ENCODE measurements at places on chromosomes 11 and 22.
A peak's percentile ranks its signal among the peaks of the same experiment; 100 is the strongest.

GRCh38 chr11:74989260-74989638, 516 bp downstream of the NEU3 start:
- no peak for DNase-seq

DNA sequence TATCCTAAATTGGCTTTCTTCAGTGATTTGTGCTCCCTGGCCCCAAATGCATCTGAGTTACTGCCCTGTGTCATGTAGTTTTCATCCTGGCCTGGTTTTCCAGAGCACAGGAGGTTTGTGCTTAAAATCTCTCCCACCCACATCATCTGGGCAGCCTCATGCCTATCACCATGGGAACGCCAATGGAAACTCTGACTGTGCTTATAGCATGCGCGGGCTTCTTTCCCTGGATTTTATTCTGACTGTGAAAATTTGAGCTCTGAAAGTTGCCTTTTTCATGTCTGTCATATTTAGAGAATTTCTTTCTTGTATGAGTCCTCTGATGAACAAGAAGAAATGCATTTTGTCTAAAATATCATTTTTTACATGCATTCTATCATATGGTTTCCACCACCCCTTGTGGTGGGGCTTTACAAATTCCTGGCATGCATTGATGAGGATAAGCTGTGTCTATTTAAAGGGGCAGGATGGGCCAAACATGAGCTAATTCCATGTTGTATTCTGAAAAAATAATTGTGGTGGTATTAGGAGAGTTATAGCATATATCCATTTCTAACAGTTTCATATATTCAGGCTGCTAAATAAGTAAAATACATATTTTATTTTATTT, 55.1 kb downstream of the IRAG1 start:
- DNase-seq = no peak

DNA sequence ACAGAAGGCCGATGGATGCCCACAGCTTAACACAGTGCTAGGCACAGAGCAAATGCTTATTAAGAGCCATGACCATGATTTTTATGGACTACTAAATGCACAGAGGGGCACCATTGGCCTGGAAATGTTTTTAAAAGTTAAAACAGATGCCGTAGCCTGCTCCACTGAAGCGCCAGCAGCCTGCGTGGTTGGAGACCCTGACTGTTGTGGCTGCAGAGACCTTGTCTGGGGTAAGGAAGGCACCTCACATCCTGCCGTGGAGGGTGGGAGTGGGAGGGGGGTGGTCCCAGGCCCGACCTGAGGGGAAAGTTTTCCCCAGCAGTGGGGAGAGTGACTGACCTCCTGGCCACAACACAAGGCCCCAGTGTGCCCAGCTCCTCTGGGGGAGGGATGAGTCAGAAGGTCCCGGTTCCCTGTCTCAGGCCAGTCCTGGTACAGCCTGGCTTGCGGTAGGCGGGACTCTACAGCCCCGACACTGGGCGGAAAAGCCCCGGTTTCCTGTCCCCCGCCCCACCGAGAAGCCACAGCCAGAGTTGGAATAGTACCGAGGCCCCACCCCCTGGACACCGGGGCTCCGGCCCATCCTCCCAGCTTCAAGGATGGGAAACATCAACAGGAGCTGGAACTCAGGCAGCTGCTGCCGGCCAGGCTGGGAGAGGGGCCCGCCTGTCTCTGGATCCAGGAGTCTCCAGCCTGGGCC, 7.0 kb downstream of the CHST1 start:
- DNase-seq = no peak

- DNase-seq = no peak
Observed at GRCh38 chr11:34206407-34207300, 101.2 kb downstream of the NAT10 start.

GRCh38 chr22:21942407-21943343, 10.0 kb downstream of the PPM1F start:
- DNase-seq = no peak

DNA sequence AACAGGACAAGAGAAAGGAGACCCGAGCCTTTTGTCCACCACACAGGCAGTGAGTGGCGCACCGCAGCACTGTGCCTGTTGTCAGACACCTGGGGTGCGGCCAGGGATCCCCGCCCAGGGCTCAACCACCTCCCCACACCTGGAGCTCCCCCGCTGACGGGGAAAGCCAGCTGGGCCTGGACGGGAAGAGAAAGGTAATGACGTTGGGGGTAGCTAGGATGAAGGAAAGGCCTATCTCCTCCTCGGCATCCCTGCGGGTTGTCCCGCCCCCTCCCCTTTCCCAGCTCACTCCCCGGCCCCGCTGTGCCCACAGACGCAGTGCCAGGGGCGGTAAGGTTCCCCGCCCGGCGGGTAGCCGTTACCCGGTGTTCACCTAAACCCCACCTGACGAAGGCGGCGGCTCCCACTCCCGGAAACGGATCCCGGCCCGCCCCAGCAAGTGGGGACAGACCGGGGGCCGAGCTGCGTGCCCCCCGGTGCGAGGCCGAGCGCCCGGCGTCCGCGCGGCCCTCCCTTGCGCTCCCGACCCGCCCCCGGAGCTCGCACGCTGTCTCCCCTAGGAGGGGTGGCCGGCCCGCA, 495 bp downstream of the HYOU1 start:
- DNase-seq = peak; percentile 46

GRCh38 chr11:109298865-109299264, 123.1 kb upstream of the C11orf87 start:
- DNase-seq = no peak

GRCh38 chr11:12090761-12091258, 19.6 kb upstream of the MICAL2 start:
- DNase-seq = no peak

- DNase-seq = no peak
Observed at GRCh38 chr22:27241430-27242321, 559.9 kb downstream of the MN1 start.

GRCh38 chr11:130947481-130947880, 31.2 kb upstream of the SNX19 start:
- DNase-seq = no peak

- no peak for DNase-seq
Observed at GRCh38 chr11:36822829-36823228, 224.8 kb upstream of the RAG2 start.

DNA sequence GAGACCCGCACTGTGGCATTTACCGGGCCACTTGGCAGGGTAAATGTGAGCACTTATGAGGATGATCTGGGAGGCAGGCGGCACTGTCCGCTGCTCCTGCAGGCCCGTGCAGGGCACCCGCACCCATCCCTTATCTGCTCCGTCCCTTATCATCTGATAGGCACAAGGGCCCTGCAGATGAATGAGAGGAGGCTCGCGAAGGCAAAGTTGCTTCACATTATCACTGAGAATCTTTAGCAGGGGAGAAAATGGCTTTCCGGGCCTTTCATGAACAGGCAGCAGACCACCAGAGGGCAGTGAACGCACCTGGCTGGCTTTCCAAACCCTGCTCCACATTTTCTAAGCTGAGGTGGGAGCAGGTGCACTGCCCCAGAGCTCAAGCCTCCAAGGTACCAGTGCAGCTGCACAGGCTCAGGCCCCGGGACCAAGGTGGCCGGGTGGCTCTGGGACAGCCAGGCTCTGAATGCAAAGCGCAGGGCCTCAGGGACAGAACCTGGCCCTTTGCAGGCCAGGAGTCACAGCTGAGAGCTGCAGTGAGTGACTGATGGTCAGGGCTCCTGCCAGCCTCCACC, 165.6 kb downstream of the SHANK2 start:
- no peak for DNase-seq

DNA sequence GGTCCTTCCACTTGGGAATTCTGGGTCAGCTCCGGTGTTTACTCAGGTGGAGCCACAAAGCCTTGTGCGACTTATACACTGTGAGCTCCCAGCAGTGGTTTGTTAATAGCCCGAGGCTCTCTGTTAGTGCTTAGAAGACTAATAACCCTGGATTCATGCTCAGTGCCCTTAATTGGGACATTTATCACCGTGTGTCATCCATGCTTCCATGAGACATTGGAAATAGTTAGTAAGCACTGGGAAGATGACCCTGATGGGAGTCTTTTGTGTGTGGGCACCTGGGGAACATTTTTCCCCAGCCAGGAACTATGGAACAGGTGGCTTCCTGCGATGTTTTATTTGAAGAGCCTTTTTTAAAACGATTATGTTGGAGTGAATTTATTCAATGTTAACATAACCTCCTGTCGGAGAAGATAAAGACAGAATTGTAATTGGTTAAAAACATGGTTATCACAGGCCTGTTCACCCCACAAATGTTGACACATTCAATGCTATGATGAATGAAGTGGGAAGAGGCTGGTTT, 188.9 kb downstream of the MYO18B start:
- no peak for DNase-seq

- DNase-seq = no peak
Observed at GRCh38 chr11:86249307-86250098, 5.0 kb downstream of the EED start.

- DNase-seq = no peak
Observed at GRCh38 chr11:61919705-61920631, 2.6 kb upstream of the RAB3IL1 start.

DNA sequence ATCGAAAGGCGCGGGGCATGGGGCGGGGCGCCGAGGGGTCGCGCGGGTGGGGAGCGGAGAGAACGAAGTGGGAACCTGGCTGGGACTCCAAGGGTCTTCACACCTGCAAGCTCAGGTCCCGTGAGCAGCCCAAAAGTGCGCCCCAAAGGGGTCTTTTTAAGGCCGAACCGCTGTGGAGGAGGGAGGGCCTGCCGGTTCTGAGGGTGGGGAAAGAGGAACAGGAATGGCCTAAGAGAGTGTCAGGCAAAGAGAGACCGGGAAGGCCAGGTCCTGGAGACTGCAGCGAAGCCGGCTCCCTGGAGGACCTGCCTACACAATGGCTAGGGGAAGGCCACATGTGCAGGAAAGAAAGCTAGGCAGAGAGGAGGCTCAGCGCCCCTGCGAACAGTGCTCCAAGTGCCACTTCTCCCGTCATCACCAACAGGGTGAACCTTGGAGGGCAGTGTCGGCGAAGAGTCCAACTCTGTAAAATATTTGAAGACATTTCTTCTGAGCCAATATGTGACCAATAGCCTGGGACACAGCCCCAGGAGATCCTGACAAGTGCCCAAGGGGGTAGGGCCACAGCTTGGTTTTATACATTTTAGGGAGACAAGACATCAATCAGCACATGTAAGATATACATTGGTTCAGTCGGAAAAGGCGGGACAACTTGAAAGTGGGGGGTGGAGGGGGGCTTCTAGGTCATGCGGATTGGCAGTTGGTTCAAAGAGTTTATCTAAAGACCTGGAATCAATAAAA, 710 bp upstream of the DGCR2 start:
- DNase-seq = no peak

- no peak for DNase-seq
Observed at GRCh38 chr11:104965735-104966134, 2.6 kb downstream of the CASP4 start.

DNA sequence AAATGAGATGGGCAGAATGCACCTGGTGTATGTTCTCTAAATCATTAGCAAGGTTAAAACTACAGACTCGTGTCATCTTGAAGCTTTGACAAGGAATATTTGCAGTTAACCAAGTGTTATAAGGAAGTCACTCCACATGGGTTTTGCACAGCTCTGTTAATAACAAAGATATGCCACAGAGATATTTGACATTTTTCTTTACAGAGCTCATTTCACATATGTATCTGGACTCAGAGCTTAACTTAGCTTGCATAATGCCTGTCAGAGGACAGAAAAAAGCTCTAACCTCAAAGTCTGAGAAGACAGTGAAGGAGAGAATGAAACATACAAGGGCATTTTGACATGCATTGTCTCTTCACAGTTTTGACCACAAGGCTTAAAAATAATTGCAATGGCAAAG, 105.5 kb downstream of the C11orf87 start:
- DNase-seq = no peak
